ENCODE measurements at places on chromosomes 12 and 14.

- no peak for DNase-seq
Observed at GRCh38 chr12:9673404-9674225, 4.1 kb downstream of the CLEC2D start.

DNA sequence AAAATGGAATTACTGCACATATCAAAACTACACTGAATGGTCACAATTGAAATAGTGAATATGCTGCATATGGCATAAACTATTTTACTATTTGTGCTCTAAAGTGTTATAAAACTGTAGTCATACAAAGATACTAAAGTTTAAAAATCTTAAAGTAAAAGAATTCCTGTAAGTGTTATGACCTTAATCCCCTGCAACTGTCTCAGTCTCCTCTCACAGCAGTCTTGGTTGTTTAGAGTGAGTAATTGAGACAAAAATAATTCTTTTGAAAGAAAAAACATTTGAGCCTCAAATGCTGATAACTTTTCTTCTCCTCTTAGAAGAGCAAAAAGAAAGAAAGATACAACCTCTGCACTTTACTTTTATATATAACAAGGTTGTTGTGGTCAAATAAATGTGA is 99.9 kb downstream of the SYT1 start:
- DNase-seq = no peak

GRCh38 chr12:116595186-116595585 is 36.0 kb downstream of the MAP1LC3B2 start:
- peak; percentile 28 for DNase-seq

DNA sequence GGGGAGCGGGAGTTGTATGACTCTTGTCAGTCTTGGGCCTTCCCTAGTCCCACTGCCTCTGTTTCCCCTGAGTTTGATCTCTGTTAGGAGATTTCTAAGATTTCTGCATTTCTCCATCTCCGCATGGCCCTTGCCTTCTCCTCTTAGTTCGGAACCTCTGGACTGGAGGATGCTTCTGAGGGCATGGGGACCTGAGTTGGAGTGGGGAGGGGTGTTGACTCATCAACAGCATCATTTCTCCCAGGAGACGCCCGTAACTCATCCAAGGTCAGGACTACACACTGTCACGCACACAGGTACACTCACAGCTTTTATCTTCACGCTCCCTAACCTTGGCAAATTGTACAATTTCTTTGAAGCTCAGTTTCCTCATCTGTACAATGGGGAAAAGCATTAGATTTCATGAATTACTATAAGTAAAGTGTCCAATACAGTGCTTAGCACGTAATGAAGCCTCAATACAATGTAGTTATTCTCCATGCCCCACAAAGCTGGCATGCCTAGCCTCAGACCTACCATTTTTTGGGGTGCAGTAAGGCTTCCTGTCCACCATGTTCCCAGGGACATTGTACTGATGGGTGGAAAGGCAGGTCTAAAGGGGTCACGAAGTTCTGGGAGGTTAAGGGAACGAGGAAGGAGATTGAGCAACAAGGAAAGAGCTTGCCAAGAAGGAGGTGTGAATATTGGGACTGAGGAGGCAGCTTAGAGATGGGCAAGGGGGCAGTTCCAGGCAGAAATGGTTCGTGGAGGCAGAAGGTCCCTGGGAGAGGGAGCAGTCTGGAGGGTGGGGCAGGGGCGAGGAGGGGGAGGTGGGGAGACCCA is 600 bp upstream of the LAG3 start:
- DNase-seq = peak; percentile 12

DNA sequence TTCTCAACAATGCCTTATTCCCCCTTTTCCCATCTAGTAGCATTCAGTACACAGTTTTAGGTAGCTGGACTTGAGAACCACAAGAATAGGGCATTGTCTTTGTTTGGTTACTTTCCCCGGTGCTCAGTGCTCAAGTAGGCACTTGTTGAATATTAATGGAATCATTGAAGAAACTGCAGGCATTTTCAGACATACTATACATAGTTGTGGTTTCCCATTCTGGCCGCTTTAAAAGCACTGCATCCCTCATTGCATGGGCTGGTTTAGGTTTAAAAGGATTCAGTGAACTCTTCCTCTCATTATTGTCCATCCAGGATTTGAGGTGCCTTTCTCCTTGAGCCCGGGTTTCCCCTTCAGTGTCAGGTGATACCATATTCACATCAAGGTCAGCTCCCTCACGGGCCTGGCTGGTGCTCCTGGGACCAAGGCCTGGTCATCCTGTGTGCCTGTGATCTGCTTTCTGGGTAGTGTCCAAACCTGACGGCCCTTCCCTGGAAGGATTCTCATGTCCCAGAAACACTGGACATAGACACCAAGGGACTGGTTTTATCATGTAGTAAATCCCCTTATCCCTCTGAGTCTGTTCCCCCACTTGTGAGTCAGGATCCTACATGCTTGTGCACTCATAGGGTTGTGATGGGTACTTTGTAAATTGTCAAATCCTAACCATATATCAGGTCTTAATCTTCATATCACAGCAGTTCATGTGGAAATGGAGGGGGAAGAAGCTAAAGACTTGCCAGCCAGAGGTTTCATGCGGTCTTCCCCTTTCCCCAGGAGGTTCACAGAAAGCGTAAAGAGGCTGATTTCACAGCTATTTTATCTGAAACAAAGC is 7.4 kb downstream of the TCP11L2 start:
- DNase-seq = no peak

DNA sequence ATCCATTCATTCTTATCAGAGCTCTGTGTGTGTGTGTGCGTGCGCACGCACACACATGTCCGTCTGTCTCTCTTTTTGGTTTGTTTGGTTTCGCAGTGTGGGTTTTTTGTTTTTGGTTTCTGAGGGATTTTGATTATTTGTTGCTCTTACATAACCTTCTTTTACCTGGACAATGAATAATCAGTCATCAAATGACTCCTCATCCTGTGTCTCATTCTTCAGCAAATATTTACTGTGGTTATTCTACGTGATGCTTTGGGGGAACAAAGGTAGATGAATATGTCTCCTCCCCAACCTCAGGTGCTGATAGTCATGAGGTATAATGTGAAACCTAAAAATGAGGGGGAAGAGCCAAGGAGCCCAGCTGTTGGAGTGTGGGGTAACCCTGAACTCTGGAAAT is 92.4 kb downstream of the SAMD4A start:
- DNase-seq = no peak

DNA sequence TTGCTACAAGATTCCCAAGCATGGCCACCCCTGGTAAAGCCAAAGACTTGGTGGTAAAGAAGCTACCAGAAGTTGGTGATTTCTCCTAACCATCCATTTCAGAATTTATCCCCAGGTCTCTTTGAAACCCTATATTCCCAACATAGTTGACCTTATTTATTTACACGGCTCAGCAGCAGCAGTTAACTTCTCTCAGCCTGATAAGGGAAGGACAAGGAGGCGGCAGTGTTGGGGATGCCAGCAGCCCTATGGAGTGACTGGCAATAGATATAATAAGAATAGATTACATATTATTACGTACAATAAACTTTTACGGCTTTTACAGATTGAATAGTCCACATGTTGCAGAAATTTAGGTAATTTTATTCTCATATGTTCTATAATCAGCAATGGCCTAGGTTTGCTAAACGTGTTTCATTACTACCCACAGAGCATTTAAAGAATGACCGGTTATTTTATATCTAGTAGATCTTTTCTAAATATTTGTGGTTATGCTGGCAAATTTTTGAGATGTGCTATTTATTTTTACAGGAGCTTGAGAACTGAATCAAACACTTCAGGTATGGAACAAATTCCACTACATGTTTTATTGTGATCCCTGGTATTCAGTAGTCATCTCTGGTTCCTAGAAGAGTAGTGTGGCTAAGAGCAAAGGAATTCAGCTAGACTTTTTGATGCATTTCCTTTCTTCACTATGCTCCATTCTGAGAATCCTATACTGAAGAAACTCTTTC is 19.8 kb upstream of the PALS1 start:
- DNase-seq = no peak

DNA sequence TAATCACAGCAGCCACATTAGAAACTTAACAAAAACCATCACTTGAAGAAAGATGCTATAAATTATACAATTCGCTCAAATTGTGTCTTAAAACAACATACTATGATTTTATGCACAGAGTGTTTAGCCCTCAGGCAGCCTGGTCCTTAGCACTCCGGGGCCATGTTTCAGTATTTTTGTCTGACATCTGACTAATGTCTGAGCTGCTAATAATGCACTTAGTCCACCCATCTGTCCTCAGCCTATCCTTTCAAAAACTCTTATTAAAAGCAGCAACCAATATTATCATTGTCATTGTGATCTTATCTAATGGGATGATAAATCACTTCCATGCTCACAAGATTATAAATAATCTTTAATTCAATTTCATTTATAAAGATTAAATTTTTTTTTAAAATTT is 602.7 kb upstream of the FOXG1 start:
- no peak for DNase-seq

- DNase-seq = no peak
Observed at GRCh38 chr14:81991998-81992397, 458.3 kb upstream of the SEL1L start.

GRCh38 chr12:90055071-90055470 is 346.4 kb upstream of the ATP2B1 start:
- DNase-seq = no peak

- no peak for DNase-seq
Observed at GRCh38 chr12:38411426-38411825, 94.9 kb downstream of the ALG10B start.

DNA sequence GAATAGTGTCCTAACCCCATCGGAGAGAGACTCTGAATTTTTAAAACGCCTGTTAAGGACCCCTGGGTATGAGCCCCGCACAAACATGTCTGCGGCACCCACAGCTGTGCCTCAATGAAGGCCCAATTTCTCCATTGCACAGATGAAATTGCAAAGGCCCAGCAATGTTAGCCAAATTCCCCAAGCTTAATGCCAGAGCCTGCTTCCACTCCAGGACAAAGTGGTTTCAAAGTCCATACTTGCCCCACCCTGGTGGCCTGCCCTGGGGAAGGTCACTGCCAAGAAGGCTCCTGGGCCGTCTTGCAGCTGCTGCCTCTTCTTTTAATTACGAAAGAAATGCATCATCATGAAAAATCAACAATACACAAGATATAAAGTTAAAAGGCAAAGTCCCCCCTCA is 1179.7 kb downstream of the VRK1 start:
- DNase-seq = no peak

DNA sequence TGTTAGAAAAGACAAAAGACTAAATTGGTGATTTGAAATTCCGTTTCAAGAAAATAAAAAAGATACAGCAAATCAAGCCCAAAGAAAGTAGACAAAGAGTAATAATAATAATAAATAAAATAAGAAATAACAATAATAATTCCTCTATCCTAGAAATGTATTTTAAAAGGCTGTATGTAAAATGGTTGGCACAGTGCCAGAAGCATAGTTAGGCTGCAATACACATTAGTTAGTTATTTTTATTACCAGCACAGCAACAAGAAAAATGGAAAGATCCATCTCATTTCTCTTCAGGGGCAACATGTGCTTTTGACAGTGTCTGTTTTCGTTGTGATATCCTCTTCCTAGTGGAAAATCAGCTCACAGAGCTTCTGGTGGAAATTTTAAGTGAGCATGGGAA is 174.1 kb upstream of the TMTC1 start:
- no peak for DNase-seq

DNA sequence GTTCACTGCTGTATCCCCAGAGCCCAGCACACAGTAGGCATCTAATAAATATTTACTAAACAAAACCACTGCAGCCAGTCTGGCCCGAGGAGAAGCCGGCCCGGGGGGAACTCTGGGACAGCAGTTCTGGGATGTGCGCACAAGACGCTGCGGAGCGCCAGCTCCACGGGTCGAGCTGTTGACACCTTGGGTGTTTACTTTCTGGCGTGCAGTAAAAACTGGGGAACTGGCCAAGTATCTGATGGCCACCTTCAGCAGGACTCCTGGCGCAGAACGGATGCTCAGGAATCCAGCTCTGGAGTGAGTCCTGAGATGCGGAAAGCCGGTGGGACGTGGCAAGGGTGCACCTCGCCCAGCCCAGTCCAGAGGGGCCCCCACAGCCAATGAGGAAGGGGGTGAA is 65.6 kb downstream of the NCOR2 start:
- no peak for DNase-seq

DNA sequence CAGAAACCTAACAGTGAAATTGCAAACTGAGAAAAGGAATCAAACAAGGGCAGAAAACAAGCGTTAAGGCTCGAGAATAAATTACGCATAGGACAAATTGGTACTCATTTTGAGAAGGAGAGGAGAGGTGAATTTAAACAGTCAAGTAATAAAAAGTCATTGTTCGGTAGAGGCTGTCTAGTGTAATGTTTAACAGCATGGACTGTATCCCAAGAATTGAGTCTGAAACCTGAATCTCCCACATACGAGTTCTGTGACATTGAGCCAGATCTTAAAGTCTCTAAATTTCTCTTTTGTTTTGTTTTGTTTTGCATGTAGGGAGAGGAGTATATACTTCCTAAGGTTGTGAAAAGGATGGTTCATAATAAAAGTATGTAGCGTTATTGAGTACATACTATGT is 216.5 kb upstream of the BTG1 start:
- DNase-seq = no peak

- DNase-seq = no peak
Observed at GRCh38 chr14:81450100-81450531, 50.0 kb upstream of the STON2 start.

DNA sequence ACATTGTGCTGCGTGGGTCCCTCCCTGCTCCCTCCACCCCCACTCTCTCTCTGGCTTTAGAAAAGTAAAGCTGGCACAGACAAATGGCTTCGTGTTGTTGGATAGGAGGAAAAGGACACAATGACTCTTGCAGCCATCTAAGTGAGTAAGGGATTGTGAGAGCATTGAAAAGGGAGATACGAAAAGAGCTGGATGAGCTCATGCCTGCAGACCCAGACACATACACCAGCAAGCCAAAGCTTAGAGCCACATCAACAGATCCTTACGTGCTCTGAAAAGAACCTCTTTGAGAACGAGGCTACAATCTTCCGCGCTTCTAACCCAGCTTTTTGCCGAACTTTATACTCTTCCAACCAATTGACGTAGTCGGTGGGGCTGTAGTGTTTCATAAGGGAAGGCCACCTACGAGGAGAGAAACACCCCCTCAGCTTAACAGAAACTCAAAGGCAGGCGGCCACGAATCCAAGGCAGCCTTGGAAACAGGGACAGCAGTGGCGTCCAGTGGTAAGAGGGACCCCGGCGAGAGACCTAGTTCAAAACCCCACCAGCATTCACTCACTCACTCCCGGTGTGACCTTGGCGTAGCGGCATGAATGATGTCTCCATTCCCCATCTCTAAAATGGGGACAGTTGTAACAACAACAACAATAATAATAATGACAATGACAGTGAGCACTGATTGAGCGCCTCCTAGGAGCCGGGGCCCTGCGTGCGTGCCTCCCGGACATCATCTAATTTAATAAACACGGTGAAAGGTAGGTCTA is 1.1 kb downstream of the FBXO21 start:
- DNase-seq = no peak

DNA sequence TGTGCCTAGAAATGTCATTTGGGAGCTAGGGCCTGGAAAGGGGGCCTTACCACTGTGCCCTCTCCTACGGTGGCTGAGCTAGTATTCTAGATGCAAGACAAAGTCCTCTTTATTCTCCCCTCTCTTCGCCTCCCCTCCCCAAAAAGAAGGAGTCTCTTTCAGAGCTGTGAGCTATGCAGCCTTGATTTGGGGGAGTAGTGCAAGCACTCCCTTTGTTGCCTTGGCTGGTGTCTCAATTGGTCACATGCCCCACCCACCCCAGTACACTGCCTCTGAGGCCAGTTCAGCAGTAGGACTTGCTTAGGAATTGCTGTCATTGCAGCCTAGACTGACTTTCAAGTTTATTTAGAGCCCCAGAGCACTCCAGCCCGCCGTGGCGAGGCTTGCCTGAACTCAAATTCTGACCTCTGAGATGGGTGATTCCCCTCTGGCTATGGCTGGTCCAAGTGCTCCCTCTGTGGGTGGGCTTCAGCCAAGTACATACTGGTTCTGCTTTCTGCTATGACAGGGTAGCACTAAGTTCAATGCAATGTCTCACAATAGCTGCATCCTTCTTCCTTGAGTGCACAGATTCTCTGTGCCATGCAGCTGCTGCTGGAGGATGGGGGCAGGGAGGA is 37.0 kb upstream of the FBXO33 start:
- DNase-seq = no peak
